ENCODE measurements at places on chromosomes 3 and 15.

- DNase-seq = no peak
These were observed 254.4 kb downstream of the OPA1 start for GRCh38 chr3:193847402-193847801.

- DNase-seq = no peak
These were observed 4.1 kb downstream of the GORASP1 start for GRCh38 chr3:39103324-39103693.

GRCh38 chr3:16907243-16907642 lies 22.5 kb downstream of the PLCL2 start:
- DNase-seq = no peak

DNA sequence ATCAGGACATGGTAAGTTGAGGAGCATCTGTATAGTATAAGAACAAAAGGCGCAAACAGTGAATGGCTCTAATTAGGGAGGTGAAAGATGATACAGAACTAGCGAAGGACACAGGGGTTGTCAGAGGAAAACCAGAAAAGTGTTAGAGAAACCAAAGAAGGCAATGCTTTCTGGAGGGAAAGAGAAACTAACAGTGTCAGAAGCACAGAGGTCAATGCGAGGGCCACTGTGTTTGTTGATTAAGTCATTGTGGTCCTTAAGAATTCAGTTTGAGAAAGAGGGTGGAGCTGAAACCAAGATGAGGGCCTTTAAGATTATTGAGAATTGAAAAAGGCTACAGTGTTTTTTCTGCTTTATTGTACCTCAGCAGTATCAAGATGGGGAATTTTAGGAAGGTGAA lies 28.8 kb downstream of the ATG7 start:
- no peak for DNase-seq

DNA sequence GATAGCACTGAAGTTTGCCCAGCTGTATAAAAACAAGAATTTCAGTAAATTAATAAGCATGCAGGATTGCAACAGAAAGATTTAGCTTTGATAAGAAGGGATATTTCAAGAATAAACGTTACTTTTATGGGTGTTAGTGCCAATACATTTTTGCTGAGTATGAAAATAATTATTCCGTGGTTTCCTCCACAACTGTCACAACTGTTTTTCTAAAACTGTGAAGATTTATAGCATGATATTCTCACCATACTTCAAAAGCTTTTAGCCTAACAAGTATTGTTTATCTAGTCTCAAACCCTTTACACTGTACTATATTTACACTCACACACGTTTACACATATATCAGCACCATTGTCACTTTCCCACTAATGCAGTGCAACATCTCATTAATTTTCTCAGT lies 200.5 kb downstream of the TPRG1 start:
- DNase-seq = no peak

DNA sequence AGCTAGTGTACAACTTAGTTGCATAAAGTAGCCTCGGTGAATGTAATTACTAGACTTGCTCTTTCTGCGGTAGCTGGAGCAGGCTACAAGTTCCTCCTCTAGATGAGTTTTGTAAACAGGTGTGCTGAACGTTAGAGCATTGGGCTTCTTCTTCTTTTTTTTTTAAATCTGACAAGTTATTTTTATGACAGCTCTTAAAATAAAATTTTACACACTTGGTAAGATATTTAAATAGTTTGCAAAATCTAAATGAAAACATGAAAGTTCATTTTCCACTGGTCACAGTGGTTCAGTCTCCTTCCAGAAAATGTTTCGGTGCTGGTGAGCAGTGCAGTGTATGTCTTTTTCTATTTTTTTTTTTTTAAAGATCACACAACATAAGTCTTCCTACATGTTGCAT lies 3.0 kb downstream of the CCR9 start:
- DNase-seq = no peak

Data from central memory CD4-positive, alpha-beta T cell (primary cell).